ENCODE measurements at places on chromosomes 13 and 19.

DNA sequence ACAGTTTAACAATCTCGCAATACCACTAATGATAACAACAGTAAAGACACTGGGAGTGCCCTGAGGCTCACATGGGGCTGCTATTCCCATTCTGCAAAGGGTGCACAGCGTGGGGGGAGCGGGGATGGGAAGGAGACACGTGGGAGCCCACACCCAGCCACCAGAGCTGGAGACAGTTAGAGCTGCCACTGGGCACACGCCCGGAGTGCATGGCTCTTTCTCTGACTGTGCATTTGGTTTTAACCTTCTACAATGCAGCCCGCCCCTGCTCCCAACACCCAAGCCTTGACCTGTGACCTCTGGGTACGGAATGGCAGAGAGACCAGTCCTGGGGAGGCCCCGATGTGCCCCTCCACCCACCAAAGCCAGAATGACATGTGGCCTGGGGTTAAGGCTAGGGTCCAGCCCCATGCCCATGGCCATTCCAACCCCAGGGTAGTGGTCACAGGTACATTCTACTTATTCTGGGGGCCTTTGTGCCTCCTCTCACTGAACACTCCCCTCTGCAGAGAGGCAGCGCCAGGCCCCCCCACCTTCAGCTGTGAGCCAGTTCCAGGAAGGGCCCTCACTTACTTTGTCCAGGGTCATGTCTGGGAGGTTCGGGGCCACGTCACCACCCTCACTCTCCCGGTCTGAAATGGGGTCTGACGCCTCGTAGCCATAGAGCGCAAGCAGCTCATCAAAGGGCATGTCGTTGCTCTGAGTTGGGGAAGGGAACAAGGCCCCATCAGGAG lies 17.1 kb downstream of the MIER2 start:
- DNase-seq = no peak

- no peak for DNase-seq
Observed at GRCh38 chr13:27847669-27848068, 55.4 kb downstream of the GSX1 start.

DNA sequence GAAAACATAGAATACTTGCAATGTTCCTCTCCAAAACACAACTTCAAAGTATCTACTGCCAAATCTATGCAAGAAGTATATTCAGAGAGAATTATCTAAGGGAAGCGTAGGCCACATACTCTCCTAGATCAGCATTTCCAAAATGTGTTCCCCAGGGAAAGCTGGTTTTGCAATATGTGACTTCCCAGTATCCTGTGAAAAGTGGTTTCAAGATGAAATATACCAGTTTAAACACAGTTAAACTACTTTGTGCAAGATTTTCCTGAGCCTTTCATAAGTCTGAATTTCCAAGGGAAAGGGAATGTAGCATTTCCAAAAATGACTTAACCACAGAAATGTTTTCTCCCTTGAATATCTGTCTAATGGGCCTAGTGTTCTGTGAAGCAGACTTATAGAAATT lies 7.6 kb downstream of the STARD13 start:
- DNase-seq = no peak

DNA sequence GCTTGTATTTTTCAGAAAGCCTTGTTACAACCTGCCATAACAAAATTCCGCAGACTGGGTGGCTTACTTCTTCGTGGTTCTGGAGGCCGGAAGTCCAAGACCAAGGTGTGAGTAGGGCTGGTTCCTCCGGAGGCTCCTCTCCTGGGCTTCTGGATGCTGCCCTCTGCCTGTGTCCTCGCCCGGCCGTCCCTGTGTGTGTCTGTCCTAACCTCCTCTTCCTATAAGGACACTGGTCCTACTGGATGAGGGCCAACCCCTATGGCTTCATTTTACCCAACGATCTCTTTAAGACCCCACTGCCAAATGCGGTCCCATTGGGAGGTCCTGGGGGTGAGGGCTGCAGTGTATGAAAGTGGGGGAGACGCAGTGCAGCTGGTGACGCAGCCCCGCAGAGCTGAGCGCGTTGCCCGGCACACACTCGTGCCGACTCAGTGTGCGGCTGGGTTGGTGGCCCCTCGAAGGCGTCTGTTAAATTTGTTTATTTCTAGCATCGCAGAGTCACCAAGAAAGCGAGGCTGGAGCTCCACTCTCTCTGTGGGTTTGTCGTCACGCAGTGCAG lies 116.7 kb downstream of the SOX1 start:
- DNase-seq = no peak

Data from stimulated activated CD4-positive, alpha-beta T cell treated with anti-CD3 and anti-CD28 coated beads, TNF-alpha, amount 100 ng/mL, for 1 hour (primary cell).